ENCODE measurements at places on chromosomes 3 and 15. TPM values are rescaled to one million over a fixed set of nuclear protein-coding genes. Genes with fewer than 3 reads are reported as not detected.
A peak's percentile ranks its signal among the peaks of the same experiment; 100 is the strongest.

Gene PAQR5
- not detected for polyA plus RNA-seq

- DNase-seq = peak; percentile 97
These were observed at the start of gene TM2D3 for GRCh38 chr15:101652098-101652785. TM2D3 (minus strand) TSS chr15:101652381; CDS start chr15:101652361, 20 bp downstream.

Gene COL6A5
- not detected for polyA plus RNA-seq

GRCh38 chr3:152381881-152382295 is 113.2 kb downstream of the MBNL1 start:
- DNase-seq = no peak

GRCh38 chr3:108598375-108598774 is 8.9 kb downstream of the DZIP3 start:
- no peak for DNase-seq

DNA sequence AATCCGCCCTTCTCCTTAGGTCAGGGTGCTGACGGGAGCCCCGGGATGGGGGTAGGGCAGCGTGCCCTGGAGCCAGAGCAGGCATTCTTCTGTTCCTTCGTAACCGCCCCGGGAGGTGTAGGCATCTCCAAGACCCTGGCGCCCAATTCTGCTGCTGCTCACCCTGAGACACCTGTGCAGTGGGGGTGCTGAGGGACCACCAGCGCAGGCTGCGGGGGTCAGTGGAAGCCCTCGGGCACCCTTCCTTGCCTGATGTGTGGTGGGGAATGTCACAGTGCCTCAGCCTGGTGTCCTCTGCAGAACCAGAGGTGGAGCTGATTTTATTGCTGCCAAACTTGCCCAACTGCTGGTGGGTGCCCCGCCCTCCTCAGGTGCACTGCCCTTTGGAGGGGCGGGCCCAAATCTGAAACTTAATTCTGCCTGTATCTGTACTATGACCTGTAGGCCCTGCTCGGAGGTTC is 7.3 kb downstream of the CSK start:
- peak; percentile 82 for DNase-seq

DNA sequence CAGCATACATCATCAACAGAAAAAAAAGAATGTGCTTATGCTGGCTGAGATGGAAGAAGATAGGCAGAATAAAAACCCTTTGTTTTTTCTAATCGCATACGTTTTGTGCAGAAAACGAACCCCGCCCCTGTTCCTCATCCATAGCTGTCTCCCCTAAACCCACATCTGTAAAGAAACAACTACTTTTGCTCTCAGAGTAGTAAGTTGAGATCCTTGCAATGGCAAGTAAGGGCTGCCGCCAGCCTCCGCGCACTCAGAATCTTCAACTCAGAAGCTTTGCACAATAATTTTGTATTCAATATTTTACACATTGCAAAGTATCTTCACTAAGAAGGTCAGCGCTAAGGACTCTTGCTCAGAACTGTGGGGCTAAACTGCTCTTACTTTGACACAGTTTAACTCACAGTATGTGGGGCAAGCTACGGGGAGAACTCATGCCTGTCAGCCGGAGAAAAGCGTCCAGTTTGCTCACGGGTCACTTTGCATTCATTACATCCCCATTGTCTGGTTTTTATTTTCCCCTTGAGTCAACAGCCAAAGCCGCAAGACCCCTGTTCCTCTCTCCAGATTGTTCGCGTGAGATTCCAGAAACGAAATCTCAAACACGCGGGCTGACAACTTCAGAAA is 1.0 kb downstream of the LYSMD4 start:
- no peak for DNase-seq

Gene SAMMSON
- not detected for polyA plus RNA-seq

DNA sequence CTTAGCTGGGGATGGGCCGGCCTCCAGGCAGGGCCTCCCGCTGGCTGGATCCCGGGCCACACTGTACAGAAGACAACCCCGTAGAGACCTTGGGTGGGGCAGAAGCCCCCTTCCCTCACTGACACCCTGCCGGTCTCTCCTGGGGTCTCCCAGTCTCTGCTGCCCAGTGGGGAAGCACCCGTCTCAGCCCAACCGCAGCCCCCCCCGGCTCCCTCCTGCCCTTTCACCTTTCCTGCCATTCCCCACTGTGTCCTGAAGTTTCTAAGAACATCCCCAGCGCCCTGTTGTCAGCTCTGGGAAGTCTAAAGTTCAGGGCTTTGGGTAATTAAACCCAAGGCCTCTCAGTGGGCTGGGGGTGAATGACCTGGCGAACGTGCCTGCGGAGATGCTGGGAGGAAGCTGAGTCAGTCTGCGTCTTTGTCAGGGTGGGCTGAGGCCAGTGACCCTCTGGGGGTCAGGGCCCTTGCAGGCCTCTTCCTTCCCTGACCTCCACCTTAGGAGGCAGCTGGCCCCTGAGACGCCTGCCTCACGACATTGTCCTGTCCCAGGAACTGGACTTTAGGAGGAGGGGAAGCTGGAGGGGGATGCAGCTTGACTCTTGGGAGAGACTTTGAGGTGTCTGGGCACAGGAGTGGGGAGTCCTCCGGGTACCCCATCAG is 1.4 kb upstream of the SLC51A start:
- DNase-seq = no peak

DNA sequence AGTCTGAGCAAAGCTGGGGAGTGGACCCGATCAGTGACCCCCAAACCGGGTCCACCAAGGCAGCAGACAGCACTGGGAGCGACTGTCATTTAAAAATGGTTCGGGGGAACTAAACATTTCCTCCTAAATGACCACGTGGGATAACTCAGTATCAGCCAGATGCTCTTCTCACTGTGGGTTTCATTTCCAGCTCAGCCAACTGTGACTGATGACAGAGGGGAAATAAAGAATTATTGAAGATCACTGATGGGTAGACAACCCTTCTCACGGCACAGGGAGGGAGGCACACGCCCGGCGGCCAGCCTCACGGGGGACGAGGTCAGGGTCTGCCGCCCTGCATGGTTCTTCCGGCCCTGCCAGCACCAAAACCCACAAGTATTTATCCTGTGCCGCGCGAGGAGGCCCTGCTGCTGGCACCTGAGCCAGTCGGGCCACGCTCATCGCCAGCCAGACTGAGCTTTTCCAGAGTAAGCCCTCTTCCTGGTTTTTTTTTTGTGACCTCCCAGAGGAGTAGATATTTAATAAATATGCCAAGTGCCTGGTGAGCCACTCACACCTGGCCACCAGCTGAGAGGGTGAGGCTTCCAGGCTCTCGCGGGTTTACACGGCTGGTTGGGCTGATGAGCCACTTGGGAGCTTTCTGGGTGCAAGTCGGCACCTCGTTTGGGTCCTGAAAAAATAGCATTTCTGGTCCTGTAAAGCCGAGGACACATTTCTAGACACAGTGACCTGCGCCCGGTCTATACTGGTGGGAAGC is 6.2 kb downstream of the MELTF start:
- peak; percentile 91 for DNase-seq

DNA sequence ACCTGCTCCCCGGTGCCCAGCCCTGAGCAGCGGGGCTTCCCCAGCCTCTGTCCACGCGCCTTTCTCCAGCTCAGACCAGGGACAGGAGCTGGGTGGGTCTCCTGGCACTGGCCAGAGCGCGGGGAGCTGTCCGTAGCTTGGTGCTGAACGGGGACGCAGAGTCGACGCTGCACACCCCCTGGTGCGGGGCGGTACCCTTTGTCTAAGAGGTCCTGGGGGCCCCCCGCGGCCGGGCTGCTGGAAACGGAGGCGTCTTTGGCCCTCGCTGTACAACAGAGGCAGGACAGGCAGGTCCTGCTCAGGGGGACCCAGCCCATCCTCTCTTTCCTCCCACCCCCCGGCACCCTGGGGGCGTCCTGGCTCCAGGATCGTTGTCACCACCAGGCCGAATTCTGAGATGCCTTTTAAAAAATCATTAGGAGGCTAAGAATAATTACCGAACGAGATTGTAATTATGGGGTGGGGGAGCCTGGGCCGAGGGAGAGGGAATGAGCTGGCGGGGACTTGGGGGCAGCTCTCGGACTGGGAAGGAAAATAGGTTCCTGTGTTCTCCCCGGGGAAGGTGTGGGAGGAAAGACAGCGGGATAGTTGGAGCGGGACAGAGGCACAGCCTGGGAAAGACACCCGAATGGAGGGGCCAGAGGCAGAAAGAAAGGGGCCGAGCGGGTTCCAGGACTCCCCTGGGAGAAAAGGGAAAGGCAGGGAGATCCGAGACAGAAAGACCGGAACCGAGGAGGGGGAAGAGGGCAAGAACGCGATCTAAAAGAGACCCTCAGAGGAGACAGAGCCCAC is 4.1 kb upstream of the SKOR1 start:
- peak; percentile 60 for DNase-seq

GRCh38 chr3:101827211-101828174 is 21.8 kb upstream of the NFKBIZ start:
- peak; percentile 93 for DNase-seq

GRCh38 chr3:104537323-104537722 is 829.4 kb upstream of the ALCAM start:
- no peak for DNase-seq

DNA sequence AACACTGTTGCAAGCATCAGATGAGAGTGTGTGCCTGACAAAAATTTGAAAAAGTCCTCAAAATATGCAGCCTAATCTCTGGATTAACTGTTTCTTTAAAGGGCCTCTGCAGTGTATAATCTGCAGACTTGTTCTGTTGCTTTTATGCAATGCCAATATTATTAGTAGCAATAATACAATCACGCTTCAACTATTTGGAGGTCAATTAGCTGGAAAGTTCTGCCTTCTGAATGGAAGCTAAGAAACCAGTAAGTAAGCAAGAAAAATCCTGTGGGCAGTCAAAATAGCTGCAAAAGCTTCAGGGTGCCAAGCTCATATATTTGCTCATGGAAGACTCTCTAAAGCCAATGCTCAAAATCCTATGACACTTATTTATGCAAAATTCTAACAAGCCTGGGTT is 153.2 kb upstream of the NR2F2 start:
- DNase-seq = no peak

DNA sequence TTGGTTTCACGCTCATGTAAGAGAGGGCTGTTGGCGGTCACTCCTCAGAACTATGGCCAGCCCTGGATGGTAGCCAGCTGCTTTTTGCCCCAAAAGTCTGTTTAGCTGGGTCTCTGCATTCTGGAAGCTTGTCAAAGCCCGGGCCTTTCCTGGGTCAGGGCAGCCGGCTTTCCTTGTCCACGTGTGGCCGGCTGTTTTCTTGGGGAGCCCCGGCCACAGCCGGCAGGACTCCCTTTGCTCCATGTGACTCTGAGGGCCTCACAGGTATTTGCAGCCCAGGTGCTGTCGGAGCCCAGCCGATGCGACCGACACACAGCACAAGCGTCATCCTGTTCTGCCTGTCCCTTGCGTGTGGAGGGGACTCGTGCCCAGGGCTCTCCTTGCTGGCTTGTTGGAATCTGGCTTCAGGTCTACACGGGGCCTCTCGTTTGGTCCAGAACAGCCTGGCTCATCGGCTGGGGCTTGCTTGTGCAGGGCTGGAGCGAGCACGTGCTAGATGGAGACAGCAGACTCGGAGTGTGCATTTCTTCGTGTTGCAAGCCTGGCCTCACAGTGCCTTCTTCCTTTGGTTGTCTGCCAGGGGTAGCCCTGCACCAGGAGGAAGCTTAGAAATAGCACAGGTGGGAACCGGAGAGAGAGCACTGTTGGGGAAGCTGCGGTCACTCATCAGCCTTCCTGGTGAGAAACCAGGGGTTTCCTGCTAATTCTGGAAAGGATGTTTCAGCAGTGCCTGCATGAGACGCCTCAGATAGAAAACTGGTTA is 51.5 kb downstream of the PGPEP1L start:
- no peak for DNase-seq

- DNase-seq = no peak
These were observed 4.0 kb downstream of the TRIM71 start for GRCh38 chr3:32821686-32822296.

- no peak for DNase-seq
These were observed 42.4 kb downstream of the TNIK start for GRCh38 chr3:171417813-171418212.

DNA sequence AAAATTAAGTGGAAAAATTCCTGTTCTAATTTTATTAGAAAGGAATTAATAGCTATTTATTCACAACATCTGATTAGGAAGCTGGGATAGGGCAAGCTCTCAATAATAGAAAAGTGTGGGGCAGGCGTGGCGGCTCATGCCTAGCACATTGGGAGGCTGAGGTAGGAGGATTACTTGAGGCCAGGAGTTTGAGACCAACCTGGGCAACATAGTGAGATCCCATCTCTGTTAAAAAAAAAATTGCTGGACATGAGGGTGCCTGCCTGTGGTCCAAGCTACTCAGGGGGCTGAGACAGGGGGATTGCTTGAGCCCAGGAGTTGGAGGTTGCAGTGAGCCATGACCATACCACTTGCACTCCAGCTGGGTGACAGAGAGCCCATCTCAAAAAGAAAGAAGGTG is 119.6 kb downstream of the TCF12 start:
- DNase-seq = no peak

Gene SLCO3A1
- polyA plus RNA-seq = 2.3 TPM

Gene HHLA2
- 0.84 TPM for polyA plus RNA-seq

DNA sequence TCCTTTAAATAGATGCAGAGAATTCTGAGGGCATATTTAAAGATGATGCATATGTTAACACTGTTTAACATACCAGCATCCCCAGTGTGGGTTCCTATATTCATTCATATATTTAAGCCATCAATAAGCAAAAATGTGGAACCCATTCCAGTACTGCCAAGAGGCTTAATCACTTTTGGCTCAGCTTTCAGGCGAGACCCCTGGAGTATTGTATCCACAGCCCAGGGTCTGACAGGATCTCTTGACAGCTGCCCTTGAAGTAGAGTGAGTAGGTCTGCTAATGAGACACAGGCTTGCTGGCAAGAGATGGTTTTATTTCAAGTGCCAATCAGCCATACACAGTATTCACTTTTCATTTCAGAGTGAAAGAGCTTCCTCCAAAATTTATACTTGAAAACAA is 367.3 kb downstream of the OCA2 start:
- DNase-seq = no peak

DNA sequence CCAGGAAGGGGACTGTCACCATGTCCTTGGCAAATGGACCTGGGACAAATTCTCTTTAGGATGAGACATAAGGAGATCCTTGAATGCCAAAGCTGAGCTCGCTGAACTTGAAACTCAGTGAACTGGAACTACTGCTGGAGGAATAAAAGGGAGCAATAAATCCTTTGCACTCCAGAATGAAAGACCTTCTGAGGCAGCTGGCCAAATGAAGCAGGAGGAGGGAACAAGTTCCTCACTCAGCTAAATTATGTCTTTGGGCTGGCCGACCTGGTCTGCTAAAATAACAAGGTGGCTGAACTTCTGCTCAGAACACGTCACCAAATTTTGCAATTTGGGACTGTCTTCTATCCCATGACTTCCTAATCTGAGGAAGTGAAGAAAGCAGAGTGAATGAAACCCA is 314.7 kb downstream of the LPP start:
- DNase-seq = no peak

DNA sequence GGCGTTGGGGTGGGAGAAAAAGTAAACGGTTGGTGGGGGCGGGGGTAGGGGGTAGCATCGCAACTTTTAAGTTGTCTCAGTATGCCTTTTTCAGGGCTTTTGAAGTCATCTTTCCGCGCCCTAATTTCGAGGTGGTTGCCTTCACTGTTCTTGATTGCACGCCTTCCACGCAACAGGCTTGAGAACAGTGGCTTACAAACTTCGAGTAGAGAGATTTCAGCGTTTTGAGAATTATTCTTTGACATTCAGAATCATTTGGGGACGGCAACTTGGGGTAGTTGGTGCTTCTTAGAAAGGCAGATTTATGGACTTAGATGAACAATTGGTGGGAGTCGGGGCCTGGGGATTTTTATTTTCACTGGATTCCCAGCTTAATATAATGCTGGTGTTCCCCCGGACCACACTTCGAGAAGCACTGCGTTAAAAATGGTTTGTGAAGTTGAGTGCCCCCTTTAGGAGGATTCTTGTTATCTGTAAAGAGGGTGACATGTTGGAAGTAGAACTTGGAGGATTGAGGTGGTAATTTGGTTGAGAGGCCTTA is 880 bp downstream of the PPP4R2 start:
- DNase-seq = peak; percentile 63

Gene CYP1A1
- polyA plus RNA-seq = 0.24 TPM

Measured in B cell (primary cell).